Cerebellum (tissue), 4 donors: ENCODE measurements at places on chromosomes 13 and 19. TPM values are rescaled to one million over a fixed set of nuclear protein-coding genes. Genes with fewer than 3 reads are reported as not detected.

GRCh38 chr19:10450853-10451609, 30.7 kb downstream of the PDE4A start:
- DNase-seq, result no peak

- no peak for DNase-seq
These were observed 73.0 kb upstream of the MAB21L1 start for GRCh38 chr13:35549481-35549880.

DNA sequence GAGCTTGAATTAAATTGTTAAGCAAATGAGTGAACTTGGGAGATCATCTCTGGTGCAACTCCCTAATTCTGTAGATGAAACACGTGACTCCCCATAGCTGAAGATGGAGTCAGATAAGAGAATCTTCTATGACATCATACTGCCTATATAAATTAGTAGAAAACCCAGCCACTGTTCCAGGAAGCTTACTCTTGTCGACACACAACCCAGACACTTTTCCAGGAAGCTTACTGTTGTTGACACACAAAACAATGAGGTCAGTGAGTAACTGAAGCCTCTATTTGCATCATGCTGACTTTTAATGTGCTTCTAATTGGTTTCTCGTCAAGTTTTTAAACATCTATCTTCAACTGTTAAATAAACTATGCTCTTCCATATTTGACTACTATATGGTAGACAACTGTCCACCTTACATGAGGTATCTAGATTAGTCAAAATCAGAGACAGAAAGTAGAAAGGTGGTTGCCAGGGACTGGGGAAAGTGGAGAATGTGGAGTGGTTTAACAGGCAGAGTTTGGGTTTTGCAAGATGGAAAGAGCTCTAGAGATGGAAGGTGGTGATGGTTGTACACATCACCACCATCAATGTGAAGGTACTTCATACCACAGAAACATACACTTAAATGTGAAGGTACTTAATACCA, 168.2 kb downstream of the FGF14 start:
- no peak for DNase-seq

VMAC gene
- 5.9 TPM for total RNA-seq

C19orf67 gene
- total RNA-seq, result not detected

DNA sequence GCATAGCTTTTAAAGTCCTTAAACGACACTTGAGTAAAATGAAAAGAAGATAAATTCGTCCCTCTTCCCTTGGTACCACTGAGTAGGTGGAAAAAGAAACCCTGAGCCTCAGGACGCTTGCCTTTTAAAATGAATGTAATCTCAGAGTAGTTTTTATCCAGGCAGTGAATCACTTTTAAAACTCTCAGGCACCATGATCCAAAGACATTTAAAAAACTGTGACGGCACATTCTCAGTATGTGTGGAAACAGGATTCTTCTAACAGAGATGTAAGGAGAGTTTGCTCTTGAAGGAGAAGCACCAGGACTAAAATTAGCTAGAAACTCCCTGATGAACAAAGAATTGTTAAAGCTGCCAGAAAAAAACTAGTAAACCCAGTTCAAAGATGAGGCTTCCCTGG, 105.7 kb upstream of the SLC15A1 start:
- DNase-seq, result no peak

KLK3 gene
- total RNA-seq, result not detected

FGF22 gene
- total RNA-seq, result not detected

RNF17 gene
- total RNA-seq, result 0.09 TPM

DNA sequence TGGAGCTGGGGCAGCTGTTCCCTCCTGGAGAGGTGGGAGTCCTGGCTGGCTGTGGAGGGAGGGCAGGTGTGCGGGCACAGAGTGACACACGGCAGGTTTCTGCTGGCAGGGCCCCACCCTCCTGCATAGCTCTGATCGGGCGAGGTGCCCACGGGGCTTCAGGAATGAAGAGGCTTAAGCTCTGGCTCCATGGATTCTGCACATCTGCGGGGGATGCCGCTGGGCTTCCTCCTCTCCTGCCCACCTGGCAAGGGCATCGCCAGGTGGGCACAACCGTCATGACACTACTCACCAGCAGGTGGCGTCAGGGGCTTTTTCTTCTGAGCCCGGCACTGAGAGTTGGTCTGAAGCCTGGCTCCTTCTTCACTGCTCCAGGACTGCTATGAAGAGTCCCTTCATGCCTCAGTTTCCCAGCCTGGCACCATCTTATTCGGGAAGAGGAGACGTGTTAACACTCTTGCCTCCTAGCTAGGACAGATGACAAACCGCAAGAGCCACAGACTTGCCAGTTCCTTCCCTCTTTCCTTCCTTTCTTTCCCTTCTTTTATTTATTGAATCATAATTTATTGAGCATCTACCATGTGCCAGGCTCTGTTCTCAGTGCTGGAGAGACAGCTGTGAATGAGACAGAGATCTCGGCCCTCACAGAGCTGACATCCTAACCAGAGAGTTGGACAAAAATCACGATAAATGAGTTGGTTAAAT, 15.2 kb upstream of the PAK4 start:
- peak; percentile 78 for DNase-seq
